Activated CD4-positive, alpha-beta T cell treated with anti-CD3 and anti-CD28 coated beads, Interleukin-2, amount 50 U/mL, for 24 hours (primary cell): ENCODE measurements at places on chromosomes 2 and 18.

DNA sequence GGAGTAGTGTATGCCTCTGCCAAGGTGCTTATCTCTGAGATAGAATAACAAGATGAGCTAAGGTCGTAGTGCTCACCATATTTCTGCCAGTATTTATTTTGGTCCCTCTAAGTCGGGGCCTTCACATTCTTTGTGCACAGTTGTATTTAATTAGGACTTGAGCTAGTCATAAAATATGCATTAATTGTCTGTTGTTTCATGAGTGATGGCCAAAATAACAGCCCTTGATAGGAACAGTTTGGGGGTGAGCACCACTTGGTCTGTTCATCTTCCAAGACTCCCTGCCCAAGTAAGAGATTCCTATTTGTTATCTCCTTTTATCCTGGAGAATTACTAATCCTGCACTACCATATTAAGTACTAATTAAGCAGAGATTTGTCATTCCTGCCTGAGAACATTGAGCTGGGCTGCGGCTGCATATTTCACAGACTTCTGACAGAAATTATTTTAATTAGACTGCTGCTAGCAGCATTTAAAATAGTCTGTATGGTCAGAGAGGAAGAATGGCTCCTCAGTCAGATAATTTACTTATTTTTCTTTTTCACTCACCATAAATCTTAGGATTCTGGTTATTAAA lies 435.1 kb downstream of the MTX2 start:
- DNase-seq = no peak

DNA sequence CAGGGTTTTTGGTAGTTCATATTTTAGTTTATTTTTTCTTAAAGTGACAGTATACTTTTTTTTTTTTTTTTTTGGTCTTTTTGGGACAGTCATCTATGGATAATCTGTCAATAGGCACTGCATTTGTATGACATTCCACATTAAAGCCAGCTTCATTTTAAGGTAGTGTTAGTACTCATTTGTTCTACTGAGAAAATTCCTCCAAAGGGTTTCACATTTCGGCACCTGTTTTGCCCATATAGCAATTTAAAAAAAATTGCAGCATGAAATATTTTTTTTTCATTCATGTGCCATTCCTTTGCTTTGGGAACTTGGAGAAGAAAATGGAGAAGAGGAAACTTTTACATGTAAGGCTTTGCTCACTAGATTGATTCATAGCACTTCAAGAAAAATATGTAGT lies 276.3 kb upstream of the TCF4 start:
- no peak for DNase-seq

GRCh38 chr2:147567136-147567535 lies 277.7 kb upstream of the ACVR2A start:
- DNase-seq = no peak

DNA sequence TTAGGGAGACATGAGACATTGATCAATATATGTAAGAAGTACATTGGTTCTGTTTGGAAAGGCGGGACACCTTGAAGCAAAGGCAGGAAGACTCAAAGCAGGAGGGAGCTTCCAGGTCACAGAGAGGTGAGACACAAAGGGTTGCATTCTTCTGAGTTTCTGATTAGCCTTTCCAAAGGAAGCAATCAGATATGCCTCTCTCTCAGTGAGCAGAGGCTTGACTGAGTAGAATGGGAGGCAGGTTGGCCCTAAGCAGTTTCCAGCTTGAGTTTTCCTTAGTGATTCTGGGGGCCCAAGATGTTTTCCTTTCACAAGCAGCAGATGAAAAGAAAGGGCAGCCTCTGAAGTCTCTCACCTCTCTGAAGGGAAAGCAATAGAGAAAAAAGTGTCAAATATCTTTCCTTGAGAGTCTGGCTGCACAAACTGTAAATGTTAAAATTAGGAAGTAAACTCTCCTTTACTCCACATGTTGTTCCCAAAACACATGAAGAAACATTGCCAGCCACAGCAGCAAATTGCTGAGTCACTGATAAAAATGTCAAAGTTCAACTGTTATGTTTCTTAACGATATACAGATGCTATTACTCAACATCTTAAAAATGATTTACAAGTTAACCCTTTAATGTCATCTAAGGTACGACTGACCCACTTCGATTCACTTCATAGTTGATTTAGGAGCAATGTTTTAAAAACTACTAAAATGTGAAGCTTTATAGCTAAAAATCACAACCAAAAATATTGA lies 40.3 kb downstream of the CYB5A start:
- no peak for DNase-seq

DNA sequence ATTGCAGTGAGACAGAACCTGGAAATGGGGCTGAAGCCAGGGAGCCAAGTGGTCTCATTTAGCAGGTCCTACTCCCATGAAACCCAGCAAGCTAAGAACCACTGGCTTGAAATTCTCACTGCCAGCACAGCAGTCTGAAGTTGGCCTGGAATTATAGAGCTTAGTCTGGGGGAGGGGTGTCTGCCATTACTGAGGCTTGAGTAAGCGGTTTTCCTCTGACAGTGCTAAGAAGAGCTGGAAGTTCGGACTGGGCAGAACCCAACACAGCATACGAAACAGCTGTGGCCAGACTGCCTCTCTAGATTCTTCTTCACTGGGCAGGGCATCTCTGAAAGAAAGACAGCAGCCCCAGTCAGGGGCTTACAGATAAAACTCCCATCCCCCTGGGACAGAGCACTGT lies 305.7 kb upstream of the SETBP1 start:
- DNase-seq = no peak

- no peak for DNase-seq
Measured at GRCh38 chr2:153163055-153163454, 315.5 kb downstream of the RPRM start.

DNA sequence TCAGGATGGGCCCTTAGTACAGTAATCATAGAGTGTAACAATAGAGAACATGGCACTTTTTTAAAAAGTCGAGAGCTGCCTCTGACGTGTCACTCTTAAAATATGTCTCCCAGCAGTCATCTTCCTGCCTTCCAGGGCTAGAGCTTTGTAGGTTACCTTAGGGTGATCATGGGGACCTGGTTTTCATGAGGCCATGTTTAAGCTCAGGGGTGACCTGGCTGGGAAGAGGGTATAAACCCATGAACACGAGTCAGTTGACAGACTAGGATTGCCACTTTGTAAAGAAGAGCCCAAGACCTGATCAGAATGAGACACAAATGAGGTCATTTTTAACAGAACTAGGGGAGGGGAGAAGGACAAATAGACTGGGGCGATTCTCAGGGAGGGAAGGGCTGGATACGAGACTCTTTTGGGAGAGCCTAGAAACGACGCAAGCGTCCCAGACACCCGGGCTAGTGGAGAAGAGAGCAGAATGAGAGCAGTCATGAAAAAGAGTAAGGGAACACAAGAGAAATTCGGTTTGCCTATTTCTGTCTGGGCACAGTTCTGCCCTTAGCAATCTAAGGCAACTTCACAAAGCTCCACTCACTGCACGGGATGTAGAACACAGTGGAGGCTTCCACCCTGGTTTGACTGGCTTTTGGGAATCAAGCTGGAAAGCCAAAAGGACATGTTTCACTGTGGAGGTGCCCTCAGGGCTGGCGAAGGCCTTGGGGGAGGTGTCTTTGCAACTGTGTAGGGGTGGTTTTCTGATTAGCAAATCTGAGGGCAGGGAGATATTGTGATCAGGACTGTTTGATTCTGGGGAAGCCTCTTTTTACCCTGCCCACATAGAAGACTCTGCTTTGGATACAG lies 1.8 kb upstream of the RAB31 start:
- no peak for DNase-seq

GRCh38 chr2:221385716-221386115 lies 186.4 kb downstream of the EPHA4 start:
- no peak for DNase-seq

GRCh38 chr2:225274751-225275150 lies 124.8 kb upstream of the NYAP2 start:
- DNase-seq = no peak
